NCI-H2029 (cell line): ENCODE measurements at places on chromosomes 12 and 14.

- DNase-seq: no peak
Observed at GRCh38 chr12:15648558-15648957, 140.6 kb downstream of the EPS8 start.

DNA sequence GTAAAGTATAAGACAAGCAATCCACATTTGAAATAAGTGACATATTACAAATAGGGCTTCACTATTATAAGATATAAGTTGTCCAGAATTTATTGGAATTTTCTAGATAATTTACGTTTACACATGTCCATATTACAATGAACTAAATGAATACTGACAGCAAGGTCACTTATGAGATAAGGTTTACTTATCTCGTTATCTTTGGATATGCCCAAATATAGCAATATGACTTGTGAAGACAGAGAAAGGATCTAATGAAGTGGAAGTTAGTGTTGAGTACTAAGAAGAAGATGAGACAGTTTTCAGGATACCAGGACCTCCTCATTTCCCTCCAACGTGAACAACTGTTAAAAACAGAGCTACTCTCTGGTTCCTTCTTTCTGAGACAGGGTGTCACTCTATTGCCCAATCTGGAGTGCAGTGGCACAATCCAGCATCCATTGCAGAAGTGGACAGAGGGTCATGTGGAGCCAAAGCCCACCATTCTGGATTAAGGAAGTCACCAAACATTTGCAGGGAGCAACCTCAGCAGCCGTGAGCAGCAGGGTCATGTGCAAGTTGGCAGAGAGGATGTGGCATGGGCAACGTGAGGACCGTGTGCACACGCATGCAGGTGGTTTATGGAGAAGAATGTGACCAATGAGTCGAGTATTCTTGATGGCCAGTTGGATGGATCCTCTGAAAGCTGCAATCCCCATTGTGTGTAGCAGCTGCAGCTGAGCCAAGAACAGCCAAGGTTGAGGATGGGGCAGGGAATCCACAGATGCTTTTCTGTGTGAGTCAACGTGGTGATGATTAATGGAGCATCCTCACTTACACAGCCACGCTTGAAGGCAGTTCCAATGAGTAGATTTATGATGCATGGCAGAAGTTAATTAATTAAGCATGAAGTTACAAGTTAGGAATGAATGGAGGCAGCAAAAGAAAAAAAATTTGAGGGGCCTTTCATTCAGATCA lies 111.0 kb downstream of the BICD1 start:
- no peak for DNase-seq

GRCh38 chr14:84493779-84494178 lies 1036.2 kb upstream of the FLRT2 start:
- no peak for DNase-seq

DNA sequence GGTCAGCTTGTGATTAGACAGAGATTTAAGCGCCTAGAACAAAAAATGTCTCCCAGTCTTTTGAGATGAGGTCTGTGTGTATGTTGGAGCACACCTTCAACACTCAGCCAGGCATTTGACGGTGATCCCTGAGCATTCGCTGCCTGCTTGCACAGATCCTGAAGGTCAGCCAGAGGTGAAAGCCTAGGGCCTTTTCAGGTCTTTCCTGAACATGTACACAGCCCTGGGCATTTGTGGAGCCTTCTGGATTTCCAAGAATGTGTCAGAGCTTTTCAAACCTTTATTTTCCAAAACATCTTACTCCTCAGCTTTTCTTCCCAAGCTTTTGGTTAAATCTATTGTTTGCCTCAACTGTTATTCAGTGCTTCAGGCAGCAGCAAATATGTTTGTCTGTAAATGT lies 59.1 kb upstream of the AMN start:
- DNase-seq: no peak

GRCh38 chr12:46049665-46050064 lies 59.3 kb upstream of the SCAF11 start:
- DNase-seq: no peak

GRCh38 chr14:77862154-77862786 lies 62.4 kb downstream of the ADCK1 start:
- DNase-seq: peak; percentile 13

DNA sequence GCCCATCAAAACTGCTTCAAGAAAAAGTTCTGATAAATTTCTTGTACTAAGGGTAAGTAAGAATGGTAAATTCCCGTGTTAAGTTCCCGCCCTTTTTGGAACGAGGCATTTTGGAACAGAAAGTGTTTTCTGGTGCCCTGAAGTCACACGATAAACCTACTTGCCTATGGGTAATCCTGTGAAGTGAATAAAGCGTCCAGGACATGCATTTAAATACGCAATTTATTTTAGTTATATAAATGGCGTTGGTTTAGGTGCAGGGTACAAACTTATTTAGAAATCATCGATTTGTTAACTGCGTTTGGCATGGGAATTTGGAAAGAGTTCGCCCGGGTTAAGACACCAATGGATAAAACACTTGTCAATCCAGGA lies 715 bp upstream of the RAP1B start:
- no peak for DNase-seq

- DNase-seq: no peak
Observed at GRCh38 chr12:33724867-33725266, 285.2 kb upstream of the SYT10 start.

- no peak for DNase-seq
Observed at GRCh38 chr14:55399852-55400251, 11.8 kb downstream of the ATG14 start.

DNA sequence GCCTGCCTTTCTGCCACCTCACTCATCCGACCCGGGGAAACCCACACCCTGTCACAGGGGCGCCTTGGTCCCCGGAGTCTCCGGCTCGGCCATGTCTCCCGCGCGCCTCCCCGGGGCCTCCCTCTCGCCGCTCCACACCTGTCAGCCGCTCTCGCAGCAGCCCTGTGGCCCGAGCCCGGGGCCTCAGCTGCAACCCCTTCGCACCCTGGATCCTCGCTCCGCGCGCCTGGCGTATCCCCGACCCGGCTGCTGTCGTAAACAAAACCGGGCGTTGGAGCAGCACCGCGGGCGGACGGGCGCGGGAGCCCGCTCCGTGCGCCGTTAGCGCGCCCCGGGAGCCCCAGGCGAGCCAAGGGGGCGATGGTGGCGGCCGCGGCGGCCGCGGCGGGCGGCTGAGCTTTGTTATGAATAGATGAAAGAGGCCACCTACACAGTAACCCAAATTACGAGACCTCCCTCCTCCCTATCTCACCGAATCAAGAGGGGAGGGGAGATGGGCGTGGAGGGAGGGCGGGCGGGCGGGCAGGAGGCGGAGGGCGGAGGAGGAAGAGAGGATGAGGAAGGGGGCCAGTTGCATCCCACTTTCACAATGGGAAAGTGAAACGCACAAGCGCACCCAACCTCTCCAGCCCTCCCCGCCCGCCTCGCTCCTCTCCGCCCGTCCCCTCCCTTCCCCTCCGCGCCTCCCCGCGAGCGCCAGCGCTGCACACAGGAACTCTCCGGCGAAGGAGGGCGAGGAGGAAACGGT lies at the start of gene PLXNC1:
PLXNC1 (plus strand) TSS at position 587 of the 748 bp plus-strand sequence. CDS start 395 bp downstream, outside the sequence.
- no peak for DNase-seq

DNA sequence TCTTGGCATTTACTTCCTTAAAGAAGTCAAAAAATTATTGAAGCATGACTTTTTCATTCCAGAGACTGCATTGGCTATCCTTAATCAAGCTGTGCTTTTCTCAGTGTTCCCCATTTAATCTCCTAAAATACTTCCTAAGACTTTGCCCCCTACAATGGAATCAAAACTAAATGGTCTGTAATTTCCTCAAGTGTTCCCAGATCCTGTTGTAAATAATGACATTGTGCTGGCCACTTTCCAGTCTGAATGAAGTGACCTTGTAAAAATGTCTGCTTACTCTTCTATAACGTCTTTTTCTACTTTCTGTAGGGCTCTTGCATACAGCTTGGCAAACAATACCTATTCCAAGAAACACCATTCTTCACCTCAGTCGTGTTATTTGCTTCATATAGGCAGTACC lies 45.3 kb upstream of the MBIP start:
- peak; percentile 59 for DNase-seq

GRCh38 chr14:63986789-63987533 lies 134.2 kb downstream of the SYNE2 start:
- no peak for DNase-seq

DNA sequence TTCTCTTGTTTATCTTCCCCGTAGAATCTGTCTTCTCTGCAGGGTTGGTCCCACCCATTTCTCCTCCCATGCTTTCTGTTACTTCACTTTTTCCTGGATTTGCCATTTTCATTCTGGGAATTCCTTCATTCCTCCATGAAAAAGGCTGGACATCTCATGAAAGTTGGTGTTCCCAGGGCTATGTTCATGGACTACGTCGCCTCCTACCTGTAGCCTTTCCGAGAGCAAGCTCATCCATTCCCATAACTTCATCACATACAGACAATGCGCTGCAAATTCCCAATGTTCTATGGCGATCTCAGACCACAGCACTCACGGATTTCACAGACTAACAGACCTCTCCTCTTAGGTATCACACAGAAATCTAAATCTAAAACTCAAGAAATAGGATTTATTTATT lies 217.1 kb downstream of the EXOC5 start:
- no peak for DNase-seq

DNA sequence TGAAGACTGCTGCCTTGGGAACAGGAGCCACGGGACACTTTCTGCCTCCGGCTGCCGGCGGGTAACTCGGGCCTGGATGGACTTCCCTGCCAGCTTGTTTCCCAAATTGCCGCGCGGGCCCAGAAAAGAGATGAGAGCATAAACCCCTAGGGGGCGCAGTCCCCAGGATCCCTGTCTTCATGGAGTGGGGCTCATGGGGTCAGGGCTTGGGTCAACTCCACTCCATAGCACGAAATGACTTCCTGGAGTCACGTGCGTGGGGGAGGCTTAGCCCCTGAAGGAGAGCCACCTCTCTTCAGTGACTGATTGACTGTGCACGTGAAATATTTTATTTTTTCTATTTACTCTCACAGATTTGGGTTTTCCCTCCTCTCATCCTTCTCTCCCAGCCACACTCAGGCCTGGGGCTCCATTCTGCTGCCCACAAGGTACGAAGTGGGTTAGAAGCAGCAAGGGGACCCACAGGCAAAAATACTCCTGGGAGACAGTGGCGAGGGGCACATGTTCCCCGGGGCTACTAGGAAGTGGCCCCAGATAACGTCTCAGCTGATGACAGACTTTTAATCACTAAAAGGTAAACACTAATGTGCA lies 10.0 kb downstream of the PGF start:
- no peak for DNase-seq

GRCh38 chr14:90613997-90614396 lies 202.2 kb downstream of the TTC7B start:
- DNase-seq: no peak

DNA sequence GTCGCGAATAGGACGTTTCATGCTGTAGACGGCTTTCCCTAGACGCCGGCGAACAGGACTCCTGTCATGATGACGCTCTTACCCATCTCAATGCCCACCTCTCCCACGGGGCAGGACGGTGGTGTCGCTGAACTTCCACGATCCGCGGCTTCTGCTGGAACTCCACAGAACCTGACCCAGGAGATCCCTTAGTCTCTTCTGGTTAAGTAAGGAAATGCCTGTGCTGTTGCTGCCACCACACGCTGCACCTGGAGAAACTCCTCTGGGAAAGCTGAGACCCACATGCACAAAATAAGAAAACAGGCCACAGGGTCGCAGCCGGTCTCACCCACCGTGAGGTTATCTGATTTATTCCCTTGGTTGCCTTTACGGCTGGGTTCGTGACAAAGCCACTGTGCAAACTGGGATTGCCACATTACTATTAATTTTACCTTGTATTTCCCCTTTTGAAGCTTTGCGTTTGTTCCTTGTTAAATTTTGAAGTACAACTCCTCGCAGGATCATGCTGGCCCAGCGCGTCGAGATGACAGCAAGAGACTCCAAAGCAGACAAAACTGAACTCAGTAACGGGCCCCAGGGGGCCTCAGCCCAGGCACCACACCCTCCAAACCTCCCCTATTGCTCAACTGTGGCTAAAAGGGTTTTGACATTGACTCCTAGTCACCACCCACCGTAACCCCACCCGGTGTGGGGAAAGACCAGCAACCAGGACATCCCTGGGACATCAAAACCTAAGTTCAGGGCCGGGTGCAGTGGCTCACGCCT lies 9.2 kb upstream of the MMP17 start:
- no peak for DNase-seq

GRCh38 chr12:2373307-2373706 lies 320.5 kb downstream of the CACNA1C start:
- no peak for DNase-seq

DNA sequence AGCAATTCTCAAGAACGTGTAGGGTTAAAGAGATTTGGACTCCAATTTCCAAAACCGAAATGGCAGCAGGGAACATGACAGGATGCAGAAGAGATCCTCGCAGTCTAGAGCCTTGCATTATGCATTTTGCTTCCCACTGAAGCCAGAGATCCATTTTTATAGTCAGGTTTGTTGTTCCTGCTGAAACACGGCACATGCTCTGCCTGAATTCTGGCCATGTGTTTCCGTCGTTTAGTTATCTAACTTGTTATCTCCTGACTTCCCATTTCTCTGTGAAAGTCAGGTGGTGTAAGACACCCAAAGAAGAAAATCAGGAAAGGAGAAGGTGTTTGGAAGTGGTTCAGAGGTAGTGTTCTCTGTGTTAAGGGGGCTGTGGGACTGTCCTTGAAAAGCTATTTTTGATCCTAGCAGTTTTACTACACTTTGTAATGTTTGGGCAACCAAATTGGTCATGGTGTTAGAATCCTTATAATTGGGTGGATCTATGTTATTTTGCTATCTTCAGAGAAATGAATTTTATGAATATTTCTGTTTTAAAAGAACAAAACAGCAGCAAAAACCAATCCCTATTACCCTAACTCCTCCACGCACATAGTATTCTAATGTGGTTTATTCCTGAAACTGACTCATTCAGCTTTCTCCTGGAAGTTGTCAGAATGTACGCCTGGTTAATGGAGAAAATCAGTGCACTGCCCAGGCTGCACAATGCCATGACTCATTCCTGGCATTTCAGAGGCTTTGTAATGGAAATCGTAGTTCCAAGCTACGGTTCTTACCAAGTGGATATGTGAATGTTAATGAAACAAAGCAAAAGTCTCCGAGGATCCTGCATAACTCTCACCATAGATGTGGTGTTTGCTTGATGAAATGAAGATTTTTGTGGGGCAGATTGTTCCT lies 110.1 kb downstream of the SAMD4A start:
- DNase-seq: no peak

DNA sequence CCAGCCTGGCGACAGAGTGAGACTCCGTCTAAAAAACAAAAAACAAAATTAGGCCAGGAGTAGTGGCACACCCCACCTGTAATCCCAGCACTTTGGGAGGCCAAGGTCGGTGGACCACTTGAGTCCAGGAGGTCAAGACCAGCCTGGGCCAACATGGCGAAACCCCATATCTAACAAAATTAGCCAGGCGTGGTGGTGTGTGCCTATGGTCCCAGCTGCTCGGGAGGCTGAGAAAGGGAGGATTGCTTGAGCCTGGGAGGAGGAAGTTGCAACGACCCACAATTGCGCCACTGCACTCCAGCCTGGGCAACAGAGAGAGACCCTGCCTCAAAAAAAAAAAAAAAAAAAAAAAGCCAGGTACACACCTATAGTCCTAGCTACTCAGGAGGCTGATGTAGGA lies 37.0 kb downstream of the KDM2B start:
- DNase-seq: no peak

DNA sequence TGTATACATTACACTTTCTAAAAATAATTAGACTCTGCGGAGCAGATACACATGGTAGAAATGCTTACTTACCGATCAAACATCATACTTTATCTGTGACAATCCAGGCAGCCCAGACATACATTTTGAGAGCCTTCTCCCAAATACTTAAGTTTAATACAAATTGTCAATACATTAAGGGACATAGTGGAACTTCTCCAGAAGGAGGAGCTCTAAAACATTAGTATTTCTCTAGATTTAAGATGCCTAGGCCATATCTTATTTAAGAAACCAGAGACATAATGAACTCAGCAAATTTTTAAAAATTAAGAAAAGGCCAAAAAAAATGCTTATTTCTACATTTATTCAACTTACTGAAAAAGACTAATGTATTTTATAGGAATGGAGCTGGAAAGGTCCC lies 16.1 kb downstream of the ACSM4 start:
- DNase-seq: no peak
